SK-N-SH treated with all-trans-retinoic acid at 6 μM for 48 hours (cell line): ENCODE measurements at places on chromosomes 5 and 9.

GRCh38 chr9:73050065-73050816 is 97.4 kb upstream of the ALDH1A1 start:
- no peak for ATAC-seq

DNA sequence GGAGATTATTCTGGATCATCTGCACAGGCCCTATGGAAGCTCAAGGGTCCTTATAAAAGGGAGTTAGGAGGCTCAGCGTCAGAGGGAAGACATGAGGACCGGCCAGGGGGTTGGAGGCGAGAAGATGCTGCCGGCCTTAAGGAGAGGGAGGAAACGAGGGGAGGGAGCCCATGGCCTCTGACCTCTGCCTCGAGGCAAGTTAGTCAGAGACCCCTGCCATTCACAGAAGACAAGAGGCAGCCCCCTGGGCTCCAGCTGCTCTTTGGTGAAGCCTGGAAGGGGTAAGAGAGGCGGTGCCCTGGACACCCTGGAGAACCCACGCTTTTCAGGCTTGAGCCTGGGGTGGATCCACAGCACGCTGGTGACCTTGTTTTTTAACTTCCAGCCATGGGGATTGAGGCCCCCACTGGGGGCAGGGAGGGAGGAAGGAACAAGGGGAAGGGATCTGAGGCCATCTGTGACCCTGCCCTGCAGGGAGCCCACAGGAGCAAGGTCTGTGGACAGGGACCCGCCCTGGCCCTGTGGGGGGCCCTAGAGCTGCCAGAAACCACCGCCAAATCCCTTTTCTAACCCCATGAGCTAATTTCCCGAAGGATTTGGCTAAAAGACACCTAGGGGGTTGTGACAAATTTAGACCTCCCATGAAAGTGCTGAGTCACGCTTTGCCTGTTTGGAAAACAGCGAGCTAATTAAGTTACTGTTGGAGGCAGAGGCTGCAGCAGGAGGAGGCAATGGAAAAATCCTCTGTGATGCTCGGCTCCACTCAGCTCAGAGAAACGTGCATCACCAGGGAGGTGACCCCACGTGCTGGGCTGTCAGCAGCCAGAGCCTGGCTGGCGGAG is 49.7 kb downstream of the OLFM1 start:
- ATAC-seq: no peak

- ATAC-seq: peak; percentile 44
Observed at GRCh38 chr9:113221800-113222481, 597 bp downstream of the SLC31A1 start.

GRCh38 chr9:114908805-114909448 is 21.5 kb downstream of the TNFSF8 start:
- ATAC-seq: no peak

GRCh38 chr5:88666761-88667495 is 216.1 kb downstream of the MEF2C start:
- ATAC-seq: peak; percentile 62

- ATAC-seq: no peak
Observed at GRCh38 chr5:56595566-56595965, 219.8 kb upstream of the MAP3K1 start.

GRCh38 chr9:92960561-92961290 is 13.4 kb downstream of the FGD3 start:
- no peak for ATAC-seq

GRCh38 chr9:5767968-5768932 is 64.7 kb downstream of the ERMP1 start:
- peak; percentile 26; the same call in 1 of the 3 replicates for ATAC-seq

DNA sequence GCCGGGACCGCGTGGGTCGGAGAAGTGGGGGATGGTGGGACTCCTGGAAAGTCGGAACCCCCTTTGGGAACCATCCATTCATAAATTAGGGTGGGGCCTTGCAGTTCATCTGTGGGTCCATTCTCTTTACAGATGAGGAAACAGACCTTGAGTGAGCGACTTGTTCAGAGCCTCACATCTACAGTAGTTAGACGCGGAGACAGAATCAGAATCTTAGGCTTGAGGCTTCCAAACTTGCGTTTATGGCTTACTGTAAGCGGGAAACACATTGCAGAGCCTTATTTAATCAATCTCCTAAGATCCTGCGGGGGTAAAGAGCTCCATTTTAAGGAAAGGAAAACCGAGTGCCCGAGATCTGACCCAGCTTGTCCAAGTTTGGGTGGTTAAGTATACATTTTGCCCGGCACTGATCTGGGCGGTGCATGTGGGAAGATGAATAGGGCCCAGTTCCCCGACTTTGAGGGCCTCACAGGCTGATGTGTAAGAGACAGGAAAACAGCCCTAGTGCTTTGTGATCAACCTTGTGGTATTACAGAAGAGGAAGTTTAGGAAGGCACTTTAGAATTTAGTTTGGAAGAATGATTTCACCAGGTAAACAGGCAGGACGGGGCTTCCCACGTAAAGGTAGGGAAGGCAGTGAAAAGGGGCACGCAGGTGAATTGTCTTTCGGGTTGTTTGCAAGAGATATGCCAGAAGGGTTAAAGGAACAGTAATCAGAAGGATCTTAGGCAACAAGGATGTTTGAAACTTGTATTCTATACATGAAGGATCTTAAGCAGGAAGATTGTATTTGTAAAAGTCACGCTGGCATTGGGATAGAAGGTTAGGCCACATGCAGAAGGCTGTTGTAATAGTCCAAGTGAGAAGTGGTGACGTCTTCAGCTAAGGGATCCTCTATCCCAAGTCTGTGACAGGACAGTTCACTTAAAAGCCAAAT is 744 bp downstream of the TARS1 start:
- ATAC-seq: peak; percentile 36

GRCh38 chr5:95932941-95933340 is 28.7 kb downstream of the ELL2 start:
- ATAC-seq: no peak

GRCh38 chr9:6716766-6717165 is 41.0 kb upstream of the KDM4C start:
- ATAC-seq: no peak

DNA sequence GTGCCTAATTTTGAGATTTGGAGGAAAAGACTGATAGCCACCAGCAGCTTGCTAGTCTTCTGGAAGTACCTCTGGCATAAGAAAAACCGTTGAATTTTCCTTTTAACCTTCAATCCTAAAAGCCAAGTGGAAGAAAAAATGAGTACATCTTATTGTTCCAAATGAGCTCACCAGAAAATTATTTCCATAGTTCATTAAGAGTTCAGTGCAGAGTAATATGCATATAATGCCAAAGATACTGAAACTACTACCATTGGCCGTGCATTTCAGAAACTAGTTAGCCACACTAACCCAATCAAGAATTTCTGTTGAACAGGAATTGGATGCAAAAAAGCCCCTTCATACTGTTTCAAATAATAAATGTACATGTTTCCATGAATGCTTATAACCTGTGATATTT is 607.9 kb downstream of the KCTD16 start:
- no peak for ATAC-seq

DNA sequence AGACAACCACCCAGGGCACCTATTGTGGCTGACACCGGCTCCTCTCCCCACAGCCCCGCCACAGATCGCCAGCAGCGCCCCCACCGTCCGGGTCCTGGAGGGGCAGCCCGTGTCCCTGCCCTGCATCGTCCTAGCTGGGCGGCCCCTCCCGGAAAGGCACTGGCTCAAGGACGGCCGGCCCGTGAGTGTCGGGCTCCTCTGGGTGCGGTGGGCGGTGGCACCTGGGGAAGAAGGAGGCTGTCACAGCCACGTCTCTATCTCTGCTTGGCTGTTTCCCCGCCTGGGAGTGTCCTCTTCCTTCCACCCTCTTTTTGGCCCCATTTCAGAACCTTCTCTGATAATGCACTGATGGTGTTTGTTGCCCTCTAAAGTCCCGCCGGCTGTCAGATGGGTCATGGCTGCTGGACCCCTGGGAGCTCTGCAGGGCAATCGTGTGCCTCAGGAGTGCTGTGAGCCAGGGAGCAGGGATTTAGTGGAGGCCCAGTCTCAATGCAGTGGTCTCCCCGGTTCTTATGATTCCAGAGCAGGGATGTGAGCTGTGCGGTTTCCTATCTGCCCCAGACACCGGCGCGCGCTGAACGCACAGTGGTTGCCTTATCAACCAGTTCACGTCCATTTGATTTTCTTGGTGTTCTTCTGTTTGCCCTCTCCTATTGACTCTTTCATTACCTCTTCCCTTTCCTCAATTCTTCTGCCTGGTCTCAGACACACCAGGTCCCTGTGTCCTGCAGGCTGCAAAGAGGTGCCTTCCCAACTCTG is 55.3 kb downstream of the HMCN2 start:
- no peak for ATAC-seq

- ATAC-seq: no peak
Observed at GRCh38 chr5:42387563-42387962, 35.7 kb upstream of the GHR start.

DNA sequence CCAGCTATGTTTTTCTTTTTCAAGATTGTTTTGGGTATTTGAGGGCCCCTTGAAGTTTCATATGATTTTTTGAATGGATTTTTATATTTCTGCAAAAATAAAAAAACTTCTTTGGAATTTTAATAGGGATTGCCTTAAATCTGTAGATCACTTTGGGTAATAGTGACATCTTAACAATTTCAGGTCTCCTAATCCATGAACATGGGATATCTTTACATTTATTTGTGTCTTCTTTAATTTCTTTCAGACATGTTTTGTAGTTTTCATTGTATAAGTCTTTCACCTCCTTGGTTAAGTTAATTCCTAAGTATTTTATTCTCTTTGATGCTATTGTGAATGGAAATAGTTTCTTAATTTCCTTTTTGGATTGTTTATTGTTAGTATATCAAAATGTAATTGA is 79.1 kb downstream of the PPIC start:
- no peak for ATAC-seq

DNA sequence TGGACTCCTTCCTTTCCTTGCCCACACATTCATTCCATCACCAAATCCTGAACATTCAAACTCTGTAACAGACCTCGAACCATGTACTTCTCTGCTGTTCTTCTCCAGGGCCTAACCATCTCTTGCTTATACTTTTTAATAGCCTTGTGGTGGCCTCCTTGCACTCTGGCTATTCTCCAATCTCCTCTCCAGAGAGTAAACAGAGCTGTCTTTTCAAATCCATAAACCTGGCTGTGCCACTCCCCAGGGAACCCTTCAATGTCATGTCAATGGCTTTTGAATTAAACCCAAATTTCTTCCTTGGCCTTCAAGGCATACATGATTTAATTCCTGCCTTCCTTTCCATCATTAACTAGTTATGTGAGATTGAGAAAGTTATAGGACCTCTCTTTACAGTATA is 277.6 kb upstream of the EFNA5 start:
- no peak for ATAC-seq

GRCh38 chr5:14809369-14810155 is 62.0 kb downstream of the ANKH start:
- ATAC-seq: peak; percentile 94

GRCh38 chr5:158007336-158007735 is 148.4 kb upstream of the CLINT1 start:
- ATAC-seq: no peak

DNA sequence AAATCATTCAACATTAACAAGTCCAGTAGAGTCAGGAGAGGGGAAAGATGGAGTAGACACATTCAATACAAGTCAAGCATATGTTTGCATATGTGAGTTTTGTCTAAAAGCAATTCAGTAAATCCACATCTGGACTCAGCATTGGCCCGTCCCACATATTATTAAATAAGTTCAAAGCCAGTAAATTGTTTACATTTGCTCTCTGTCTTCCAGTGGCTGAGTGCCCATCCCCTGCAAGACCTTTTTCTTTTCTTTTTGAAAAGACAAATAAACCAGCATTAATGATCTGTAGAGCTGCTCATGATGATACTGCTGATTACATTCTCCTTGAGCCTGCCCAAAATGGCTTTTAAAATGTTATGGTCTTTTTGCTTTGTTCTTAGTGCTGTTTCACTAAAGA is 71.1 kb downstream of the TNC start:
- ATAC-seq: no peak

DNA sequence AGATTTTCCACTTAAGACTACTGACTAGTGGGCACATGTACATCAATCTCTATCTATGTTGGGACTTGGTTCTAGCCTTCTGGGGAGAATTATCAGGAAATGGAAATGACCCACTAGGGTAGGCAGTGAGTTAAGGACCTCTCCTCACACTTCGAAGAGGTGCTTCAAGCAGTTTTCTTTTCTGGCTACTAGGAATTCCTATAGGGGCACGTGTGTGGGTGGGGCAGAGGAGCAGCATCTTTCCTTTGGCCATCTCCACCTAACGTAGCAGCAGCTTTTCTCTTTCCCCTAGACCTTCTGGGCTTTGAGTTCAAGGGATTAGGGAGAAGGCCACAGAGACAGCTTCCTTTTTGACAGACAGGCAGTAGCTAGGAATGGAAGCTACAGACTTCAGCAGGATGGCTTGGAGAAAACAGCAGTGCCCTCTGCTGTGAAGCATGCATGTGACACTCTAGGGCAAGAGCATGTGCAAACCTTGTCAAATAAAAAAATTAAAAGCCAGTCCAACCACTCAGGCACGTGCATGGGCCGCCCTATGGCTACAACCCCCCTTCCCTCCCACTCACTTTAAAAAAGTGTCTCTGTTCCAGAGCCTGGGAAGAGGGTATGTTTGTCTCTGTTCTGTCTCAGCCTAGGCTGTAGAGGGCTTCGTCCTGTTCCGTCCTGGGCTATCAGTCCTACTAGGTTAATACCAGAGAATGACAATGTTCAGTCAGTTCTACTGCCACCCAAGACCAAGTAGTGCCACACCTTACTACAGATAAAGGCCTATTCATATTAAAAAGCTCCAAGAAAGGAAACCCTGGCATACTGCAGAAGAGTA is 8.7 kb upstream of the GFRA3 start:
- ATAC-seq: peak; percentile 99

GRCh38 chr5:125056671-125057485 is 310.4 kb upstream of the ZNF608 start:
- ATAC-seq: no peak

- ATAC-seq: no peak
Observed at GRCh38 chr5:116456036-116456435, 118.6 kb downstream of the SEMA6A start.

DNA sequence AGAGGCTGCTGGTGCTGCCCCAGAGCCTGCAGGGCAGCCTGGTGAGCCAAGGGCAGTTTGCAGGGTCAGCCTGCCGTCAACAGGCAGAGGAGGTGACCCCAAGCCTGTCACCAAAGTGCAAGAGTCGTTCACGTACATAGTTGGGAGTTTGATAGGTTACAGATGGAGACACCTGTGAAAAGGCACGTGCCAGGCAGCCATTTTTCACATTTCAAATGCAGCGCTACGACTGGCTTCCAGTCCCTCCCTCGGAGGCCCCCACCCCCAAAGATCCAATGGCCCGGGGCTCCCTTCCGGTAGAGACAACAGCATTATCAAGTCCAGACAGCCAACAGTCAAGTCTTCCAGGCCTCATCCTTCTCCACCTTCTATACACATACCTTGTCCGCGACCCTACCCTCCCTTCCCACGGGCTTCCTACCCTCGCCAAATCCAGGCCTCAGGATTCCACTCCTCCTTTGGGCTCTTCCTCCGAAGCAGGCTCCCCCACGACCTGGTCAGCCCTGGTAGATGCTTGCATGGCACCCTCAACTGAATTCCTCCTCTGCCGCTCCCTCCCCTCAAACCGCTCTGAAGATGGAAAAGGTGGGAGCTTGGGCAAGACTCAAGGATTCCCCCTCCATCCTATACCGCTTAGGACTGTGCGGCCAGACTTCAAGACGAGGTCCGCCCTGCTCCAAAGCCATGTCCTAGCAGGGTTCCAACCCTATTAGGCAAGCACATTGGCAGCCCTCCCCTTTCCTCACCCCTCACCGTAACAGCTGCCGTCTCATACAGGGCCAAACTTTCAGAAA is 13.2 kb downstream of the HNRNPH1 start:
- no peak; the same call in 2 of the 3 replicates for ATAC-seq
